CD4-positive, alpha-beta T cell treated with Interleukin-6 for 4 hours (primary cell): ENCODE measurements at places on chromosomes 2 and 18.

GRCh38 chr2:229340086-229340760, 69.1 kb upstream of the PID1 start:
- no peak for DNase-seq

DNA sequence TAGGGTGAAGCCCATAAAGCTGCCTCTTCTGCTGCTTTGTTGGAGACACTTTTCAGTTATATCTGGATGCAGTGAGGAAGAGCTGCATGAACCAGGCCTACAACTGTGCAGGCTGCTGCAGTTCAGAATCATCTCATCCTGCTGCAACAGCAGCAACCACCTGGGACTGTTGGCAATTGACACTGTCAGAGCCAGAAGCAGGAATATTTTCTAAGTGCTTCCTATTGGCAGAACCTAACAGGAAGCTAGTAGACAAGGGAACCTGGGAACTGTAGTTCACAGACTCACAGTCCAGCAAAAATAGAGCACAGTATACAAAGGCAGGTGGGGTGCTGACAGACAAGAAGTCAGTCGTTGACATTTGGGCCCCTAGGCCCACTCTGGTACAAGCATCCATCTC, 452.9 kb upstream of the SPRED2 start:
- no peak for DNase-seq

DNA sequence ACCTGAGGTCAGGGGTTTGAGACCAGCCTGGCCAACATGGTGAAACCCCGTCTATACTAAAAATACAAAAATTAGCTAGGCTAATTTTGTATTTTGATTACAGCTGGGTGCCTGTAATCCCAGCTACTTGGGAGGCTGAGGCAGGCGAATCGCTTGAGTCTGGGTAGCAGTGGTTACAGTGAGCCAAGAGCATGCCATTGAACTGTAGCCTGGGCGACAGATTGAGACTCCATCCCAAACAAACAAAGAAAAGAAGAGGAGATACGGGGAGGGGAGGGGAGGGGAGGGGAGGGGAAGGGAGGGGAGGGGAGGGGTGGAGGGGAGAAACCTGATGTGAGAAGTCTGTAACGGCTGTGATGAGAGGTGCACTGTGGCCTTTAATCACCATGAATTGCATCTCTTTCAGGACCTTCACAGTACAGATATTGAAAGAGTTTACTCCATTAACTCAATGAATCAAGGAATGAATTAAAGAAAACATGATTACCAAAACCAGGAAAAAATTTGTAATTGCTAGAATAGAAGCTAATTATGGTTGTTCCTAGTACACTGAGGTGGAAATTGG, 135.3 kb downstream of the CALCRL start:
- DNase-seq, result no peak

GRCh38 chr2:82735336-82735735, 1723.7 kb downstream of the SUCLG1 start:
- no peak for DNase-seq

- no peak for DNase-seq
These were observed 43.6 kb downstream of the SETBP1 start for GRCh38 chr18:44724105-44724778.

DNA sequence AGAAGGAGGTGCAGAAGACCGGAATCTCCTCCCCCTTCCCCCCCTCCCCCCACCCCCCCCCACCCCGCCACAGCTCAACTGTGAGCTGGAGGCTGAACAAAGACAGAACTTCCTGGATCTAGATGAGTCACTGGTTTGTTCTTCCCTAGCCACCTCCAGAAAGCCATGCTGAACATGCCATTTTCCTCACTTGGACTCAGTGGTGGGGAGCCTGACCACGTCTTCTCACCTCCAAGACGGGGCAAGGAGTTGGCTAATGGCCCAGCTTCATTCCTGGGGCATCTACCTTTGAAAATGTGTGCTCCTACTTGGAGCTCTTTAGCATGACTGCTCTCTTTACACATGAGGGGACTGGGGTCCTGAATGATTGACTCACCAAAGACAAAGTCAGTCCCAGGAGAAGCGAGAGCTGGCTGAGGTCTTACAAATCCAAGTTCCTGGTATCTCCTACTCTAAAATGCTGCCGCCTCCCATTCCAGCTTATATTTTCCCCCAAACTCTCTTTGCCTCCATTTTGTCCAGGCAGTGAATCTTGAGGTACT, 22.6 kb upstream of the FZD5 start:
- no peak for DNase-seq

GRCh38 chr18:45316127-45316526, 299.1 kb upstream of the SLC14A2 start:
- DNase-seq, result no peak

- DNase-seq, result no peak
These were observed 3.1 kb upstream of the ARID5A start for GRCh38 chr2:96533292-96534073.

GRCh38 chr2:66574701-66575624, 140.0 kb downstream of the MEIS1 start:
- no peak for DNase-seq
